ENCODE measurements at places on chromosomes 3 and 15.

- no peaks in the 10 kb centered on the region for H3K27me3 ChIP-seq
- no peak overlapping the region for H3K27ac ChIP-seq
- no peak for DNase-seq
- no peaks in the 10 kb centered on the region for H3K4me1 ChIP-seq
Measured at GRCh38 chr3:123105201-123106189, 38.7 kb downstream of the PDIA5 start.

DNA sequence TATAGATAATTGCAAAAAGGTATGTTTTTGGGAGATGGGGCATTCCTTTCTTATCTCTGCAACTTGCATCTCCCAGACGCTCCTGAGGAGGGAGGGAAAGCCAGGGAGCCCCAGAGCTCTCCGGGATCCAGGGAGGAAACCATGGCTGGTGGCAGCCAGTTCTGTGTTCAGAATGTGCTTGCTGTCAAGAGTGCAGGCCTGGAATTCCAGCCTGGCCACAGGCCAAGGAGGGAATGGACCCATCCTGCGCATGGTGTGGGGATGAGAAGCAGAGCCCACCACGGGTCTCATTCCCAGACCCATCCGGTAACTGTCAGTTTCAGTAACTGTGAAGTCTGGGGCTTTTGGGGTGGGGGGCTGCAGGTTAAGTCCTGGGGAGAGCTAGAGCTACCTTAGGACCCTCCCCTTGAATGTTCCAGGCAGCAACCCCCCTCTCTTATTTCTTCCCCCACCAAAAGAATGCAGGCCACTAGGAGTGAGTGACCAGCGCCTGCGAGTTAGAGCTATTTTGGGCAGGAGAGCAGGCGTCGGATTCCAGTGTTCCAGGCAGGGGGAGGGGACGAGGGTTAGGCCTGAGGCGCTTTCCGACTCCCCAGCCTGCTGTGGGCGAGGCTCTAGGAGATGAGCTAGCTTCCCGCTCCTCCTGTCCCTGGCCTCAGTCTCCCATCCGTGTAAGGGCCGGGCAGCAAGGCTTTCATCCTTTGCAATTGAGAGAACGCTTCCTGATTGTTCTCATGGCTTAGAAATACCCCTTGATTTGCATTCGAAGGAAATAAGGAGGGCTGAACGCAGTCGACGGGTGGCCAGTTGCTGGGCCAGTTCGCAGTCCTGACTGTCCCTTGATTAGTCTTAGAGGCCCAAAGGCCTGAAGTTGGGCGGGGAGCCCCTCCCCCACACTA, 781 bp upstream of the DAG1 start:
- no peaks in the 10 kb centered on the region for H3K27me3 ChIP-seq
- H3K4me1 ChIP-seq: peaks cover 33% of the 10 kb centered on the region
- H3K36me3 ChIP-seq: no peaks in the 10 kb centered on the region
- H3K4me3 ChIP-seq: peak overlapping the region; percentile 82

DNA sequence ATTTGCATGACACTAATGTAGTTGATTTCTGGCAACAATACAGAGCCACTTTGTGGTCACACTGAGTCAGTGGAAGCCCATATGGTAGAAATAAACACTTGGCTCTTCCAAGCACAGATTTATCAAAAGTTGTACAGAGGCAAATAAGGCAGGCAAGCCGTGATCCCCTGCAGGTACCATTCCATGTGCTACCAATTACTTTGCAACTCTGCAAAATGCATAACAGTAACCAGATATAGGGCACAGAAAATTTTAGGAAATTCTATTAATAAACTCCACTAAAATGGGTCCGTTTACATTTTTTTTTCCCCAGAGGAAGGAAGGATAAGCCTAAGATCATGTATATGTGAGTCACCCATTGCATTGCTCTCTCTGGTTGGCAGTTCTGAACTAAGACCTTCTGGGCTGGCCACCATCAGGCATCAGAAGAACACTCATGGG, 103.1 kb upstream of the PTX3 start:
- DNase-seq: no peak
- H3K36me3 ChIP-seq: no peaks in the 10 kb centered on the region
- H3K27me3 ChIP-seq: no peaks in the 10 kb centered on the region
- no peak overlapping the region for H3K27ac ChIP-seq
- peaks cover 5% of the 10 kb centered on the region for H3K4me1 ChIP-seq

DNA sequence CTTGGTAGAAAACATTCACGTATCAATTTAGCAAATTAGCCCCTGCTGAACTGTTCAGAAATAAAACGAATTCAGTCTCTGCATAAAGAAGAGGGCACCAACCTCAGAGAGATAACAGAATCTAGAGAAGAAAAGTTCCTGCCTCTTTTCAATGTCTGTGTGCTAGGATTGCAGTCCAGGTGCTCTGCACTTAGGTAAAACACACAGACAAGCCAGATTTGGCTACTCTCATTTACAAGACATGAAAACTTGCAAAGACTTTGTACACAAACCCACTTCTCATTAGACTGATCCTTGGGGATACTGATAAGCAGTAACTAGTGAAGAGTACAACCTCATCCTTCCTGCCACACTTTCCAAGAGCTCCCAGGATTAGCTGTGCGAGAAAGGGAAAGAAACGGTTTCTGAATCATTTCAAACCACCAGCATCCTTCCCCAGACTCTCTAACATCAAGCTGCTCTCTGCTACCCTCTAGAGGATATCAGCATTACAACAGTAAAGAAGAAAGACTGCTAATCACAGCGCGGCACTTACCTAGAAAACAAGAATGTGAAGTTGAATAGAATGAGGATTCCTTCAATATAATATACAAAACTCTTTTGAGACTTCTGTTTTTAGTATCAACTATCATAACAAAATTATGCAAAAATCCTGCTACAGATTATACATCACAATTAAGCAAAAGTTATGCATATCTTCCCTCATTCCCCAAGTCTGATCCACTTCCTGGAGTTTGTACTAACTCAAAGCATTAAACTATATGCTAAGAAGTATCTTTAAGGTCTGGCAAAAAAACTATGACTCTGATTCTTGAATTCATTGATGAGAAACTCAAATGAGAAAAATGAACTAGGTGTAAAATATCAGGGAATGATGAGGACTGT, 306.4 kb downstream of the MAGI1 start:
- H3K36me3 ChIP-seq: peaks cover 4% of the 10 kb centered on the region
- H3K27ac ChIP-seq: no peak overlapping the region
- H3K4me1 ChIP-seq: peaks cover 33% of the 10 kb centered on the region
- H3K4me3 ChIP-seq: no peak overlapping the region

DNA sequence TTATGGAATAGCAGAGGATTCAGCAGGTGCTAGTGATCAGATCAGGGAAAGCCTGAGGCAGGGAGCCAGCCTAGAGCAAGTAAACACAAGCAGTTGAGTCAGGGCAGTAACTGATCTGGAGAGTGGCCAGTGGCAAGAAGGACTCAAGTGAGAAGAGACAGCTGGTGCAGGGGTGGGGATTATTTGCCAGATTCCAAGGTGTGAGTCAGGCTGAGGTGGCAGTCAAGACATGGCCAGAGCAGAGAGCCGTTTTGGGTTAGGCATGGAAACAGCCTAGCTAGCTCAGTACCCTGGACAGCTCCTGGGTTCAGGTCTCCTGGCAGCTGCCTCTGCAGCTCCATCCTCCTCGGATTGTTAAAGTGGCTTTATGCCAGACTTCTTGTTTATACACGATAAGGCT, 281.9 kb upstream of the ONECUT1 start:
- no peak overlapping the region for H3K4me3 ChIP-seq
- no peak overlapping the region for H3K27ac ChIP-seq
- peaks cover 11% of the 10 kb centered on the region for H3K27me3 ChIP-seq
- DNase-seq: peak; percentile 68

- no peak for DNase-seq
- no peak overlapping the region for H3K4me3 ChIP-seq
Measured at GRCh38 chr3:50604110-50604621, 7.4 kb downstream of the CISH start.
